ENCODE measurements at places on chromosomes 4 and X.

- DNase-seq = no peak
Measured at GRCh38 chr4:39295784-39296183, 70.4 kb downstream of the RFC1 start.

- no peak for DNase-seq
Measured at GRCh38 chr4:139469216-139469615, 15.3 kb downstream of the RAB33B start.

DNA sequence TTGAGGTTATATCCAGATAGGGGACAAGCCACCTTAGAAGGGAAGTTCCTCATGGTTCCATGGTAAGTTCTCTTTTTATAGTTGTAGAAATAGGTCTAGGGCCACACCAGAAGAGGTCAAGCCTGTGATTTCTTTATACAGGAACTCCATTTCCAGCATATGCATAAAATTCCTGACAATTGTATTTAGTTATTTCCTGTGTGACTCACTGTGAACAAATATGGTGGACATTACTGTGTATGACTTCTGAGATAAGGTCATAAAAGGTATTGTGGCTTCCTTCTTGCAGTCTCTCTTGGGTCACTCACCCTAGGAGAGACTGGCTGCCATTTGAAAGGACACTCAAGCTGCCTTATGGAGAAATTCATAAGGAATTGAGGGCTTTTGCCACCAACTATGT, 2.2 kb upstream of the C4orf36 start:
- DNase-seq = no peak

DNA sequence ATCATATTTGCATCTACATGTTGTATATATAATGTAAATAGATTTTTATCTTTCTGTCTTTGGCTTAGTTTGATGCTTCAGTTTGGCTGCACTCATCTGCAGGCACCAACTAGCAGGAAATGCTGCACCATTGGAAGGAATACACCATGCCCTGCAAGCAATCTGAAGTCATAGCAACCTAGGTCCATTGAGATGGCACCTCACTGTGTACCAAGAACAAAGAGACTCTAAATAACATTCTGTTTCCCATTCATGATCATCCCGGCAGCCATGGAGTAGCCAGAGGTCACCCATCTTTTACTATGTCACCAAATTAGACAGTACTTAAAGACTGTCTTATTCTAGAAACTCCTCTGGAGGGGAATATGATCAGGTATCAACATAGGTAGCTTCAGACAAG, 40.8 kb upstream of the HS6ST2 start:
- DNase-seq = no peak

DNA sequence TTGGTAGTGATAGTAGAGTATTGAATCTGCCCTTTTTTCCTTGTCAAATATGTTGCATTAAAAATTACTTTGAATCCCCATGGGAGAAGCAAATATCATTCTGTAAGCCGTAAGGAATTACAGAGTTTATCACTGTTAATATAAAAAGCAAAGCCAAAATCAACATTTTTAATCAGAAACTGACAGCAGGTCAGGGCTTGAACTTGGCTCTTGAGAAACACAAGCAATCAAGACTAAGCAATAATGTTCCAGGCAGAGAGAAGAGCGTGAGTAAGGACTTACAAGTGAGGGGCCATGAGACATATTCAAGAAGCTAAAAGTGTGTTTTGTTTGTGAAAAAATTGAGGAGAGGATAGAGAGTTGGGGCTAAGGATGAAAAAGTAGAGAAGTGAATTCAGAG, 68.2 kb downstream of the ARHGAP6 start:
- no peak for DNase-seq

DNA sequence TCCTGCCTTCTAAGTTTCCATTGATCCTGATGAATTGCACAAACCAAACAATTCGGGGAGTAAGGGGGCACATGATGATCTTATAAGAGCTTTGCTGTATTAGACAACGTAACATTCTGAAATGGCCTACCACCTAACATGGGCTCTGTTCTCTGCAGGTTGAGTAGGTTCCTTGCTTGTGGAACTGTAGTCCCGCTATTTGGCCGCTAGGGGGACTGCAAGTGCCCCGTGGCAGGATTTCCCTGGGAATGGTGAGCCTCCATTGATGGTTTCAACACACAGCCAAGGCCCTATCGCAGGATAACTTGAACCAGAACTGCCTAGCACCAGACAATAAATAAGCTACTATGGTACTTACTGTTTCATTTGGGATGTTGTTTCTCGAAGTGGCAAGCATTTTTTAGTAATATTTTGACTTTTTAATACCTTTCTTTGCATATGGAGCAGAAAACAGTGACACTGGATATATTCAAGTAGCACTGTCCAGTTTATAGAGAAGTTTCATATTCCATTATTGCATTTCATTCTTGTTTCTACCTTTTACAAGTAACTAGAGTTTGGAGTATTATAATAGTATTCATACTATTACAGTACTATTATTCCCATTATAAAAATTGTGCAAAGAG, 11.9 kb downstream of the AR start:
- peak; percentile 19 for DNase-seq

GRCh38 chrX:154698630-154699248, 45.4 kb upstream of the CTAG2 start:
- no peak for DNase-seq

DNA sequence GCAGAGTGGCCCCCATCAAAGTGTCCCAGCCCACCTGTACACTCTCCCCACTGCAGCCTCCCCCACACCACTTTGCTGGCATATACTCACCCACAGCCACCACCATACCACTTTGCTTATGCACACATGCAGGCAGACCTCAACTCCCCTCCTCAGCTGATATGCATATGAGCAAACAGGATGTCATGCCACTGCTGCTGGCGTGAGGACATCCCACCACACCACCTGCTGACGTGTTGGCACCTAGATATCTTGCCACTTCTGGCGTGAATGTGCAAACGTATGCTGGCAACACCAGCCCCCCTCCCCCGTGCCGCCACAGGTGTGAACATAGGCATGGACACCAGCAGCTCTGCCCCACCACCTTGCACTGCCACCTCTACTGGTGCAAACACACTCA, 22.4 kb upstream of the MAGEA8 start:
- no peak for DNase-seq

GRCh38 chr4:168536448-168536847, 39.6 kb downstream of the PALLD start:
- no peak for DNase-seq

DNA sequence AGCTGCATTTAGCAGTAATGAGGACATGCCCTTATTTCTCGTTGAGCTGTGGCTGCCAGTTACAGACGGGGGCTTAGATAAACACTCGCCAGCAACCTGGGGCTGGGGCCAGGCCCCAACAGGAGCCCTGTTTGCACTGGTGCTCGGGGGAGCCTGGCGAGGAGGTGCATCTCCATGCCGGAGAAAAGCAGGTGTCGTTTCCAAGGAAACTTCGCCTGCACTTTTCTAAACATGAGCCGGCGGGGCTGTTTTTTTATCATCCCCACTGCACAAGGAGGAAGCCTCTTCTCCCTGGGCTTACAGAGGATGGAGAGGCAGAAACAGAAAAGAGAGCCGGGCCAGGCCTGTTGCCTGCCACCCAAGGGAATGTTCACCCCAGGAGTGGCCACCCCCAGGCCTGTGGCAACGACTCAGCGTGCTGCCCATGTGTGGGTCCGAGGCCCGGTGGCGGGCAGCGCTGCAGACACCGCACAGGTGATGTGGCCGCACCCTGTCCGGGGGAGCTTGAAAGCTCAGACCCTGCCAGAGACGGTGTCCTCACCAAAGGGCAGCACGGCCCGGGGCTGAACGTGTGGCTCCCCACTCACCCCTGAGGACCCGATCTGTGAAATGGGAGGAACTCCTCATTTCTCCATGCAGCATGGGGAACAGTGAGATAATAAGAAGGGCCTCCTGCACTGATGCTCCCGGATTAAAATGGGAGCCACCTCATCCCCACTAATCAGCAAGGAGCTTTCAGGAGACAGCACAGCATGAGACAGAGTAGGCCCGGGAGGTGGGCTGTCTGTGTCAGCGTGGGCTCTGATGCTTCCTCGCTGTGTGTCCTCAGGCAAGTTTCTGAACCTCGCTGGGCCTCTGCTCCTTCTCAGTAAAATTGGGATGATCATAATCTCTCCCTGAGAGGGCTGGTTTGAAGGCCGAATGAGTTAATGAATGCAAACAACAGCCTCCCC, 33.8 kb upstream of the ADRA2C start:
- DNase-seq = no peak

DNA sequence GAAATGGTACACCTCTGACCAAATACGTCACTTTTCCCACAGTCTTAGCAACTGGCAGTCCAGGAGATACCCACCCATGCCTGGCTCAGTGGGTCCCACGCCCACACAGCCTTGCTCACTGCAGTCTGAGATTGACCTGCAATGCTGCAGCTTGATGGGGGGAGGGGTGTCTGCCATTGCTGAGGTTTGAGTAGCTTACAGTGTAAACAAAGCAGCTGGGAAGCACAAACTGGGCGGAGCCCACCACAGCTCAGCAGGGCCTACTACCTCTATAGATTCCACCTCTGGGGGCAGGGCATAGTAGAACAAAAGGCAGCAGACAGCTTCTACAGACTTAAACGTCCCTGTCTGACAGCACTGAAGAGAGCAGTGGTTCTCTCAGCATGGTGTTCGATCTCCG, 52.7 kb downstream of the AMER1 start:
- no peak for DNase-seq

DNA sequence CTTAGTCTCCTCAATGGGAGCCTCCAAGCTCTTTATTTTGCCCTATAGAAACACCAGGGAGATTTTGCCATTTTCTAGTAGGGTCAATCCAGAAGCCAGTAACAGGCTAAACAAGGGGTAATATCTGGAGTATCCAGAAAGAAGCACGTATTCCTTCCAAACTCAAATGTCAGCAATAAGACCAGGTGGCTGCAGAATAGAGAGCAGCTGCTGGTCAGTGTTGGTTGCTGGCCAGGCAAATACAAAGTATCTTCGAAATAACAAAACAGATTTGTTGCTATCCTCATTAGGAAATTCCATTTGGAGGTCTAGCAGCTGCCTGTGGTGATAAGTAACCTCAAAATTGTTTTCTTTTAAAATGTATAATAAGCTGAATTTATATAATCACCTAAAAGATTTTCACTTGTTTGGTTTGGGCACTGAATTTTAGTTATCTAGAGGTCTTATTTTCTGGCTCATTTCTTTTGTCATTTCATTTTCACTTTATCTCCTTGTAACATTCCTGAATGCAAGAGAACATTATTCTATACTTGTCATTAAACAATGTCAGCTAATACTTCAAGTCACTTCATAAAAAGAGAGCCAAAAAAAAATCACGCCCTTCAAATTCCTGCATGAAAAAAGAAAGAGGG, 320.6 kb downstream of the DTHD1 start:
- DNase-seq = no peak

DNA sequence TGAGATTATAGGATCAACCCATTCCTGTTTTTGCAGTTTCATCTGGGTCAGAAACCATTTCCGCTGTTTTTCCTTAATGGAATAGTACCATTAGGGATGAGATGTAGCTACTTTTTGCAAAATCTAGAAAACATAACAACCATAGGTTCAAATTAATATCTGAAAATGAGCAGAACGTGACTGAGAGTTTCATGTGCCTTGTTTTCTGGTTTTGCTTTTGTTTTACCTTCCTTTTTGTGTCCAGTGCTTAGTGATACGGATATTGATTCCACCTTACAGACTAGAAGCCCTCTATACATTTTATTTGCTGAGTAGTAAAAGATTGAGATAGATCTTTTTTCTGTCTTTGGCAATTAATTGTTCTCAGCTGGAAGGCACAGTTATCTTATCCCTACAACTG, 46.5 kb downstream of the SNX25 start:
- no peak for DNase-seq

DNA sequence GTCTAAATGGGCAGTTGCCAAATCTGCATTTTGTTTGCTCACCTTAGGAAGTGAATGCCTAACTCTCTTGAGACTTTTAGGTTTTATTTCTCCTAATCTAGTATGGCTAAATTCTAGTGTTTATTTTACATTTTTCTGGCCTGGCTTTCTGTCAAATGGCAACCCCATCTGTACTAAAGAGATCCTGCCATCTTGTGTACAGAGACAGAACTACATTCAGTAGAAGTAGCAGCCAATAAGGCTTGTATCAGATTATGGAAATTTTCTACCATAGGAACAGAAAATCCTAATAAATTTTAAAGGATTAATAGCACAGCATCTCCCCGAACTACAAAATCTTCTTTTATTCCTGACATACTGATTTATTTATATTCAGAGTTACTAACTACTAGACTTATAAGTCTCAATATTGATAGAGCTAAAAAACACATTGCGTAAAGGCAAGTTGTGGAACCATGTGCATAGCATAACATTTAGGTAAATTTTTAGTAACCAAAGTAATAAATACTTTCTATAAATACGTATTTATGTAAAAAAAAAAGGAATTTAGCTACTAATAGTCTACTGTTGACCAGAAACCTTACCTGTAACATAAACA, 45.5 kb downstream of the TMEM144 start:
- peak; percentile 61 for DNase-seq

GRCh38 chrX:110226931-110227330, 91.0 kb downstream of the AMMECR1 start:
- no peak for DNase-seq

DNA sequence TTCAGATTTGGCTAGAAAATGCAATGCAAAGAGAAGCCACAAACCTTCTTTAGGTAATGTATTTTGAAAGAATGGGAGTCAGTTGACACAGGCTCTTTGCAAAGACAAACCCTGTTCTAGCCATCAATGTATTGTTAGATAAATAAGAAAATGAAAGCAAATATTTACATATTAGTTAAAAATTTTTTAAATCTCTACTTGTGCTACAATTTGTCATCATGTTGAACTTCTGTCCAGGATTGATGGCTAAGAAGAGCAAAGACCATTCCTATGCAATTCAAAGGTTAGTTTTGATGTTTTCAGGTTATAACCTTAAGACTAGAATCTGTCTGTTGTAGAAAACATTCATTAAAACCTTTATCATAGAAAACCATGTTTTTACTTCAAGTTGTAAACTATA, 788.8 kb upstream of the FTHL17 start:
- DNase-seq = no peak

GRCh38 chr4:142838778-142839177, 7.3 kb downstream of the INPP4B start:
- DNase-seq = no peak

- DNase-seq = no peak
Measured at GRCh38 chrX:124592744-124593143, 246.4 kb downstream of the SH2D1A start.

- no peak for DNase-seq
Measured at GRCh38 chr4:100174985-100175383, 15.3 kb downstream of the DDIT4L start.

GRCh38 chr4:174156239-174156826, 127.1 kb downstream of the FBXO8 start:
- DNase-seq = peak; percentile 24

- DNase-seq = no peak
Measured at GRCh38 chr4:36224972-36225903, 19.1 kb downstream of the ARAP2 start.

- no peak for DNase-seq
Measured at GRCh38 chrX:135536877-135537276, 16.4 kb downstream of the INTS6L start.

GRCh38 chr4:154009191-154009590, 220.3 kb upstream of the SFRP2 start:
- no peak for DNase-seq

- DNase-seq = no peak
Measured at GRCh38 chr4:13143222-13144070, 340.7 kb downstream of the RAB28 start.

GRCh38 chr4:75232546-75232945, 281.7 kb downstream of the RCHY1 start:
- DNase-seq = no peak

All from inflammatory macrophage treated with lipopolysaccharide for 4 hours (primary cell).